ENCODE measurements at places on chromosomes 1 and 21.
A peak's percentile ranks its signal among the peaks of the same experiment; 100 is the strongest.

DNA sequence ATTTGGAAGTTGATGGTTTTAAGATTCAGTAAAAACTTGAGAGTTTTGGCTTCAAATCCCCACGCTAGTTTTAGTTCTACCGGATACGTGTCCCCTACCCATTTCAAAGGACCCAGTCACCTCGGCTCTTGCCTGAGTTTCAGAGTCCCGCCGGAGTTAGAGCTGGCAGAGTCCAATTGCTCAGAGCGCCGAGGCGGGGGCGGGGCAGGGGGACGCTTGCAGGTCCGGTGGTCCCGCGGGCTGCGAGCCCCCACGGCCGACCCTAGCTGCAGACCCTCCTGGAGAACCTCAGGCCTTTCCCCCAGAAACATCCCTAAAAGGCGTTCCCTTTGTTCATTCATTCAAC lies 765 bp upstream of the VPS45 start:
- DNase-seq = peak; percentile 9

DNA sequence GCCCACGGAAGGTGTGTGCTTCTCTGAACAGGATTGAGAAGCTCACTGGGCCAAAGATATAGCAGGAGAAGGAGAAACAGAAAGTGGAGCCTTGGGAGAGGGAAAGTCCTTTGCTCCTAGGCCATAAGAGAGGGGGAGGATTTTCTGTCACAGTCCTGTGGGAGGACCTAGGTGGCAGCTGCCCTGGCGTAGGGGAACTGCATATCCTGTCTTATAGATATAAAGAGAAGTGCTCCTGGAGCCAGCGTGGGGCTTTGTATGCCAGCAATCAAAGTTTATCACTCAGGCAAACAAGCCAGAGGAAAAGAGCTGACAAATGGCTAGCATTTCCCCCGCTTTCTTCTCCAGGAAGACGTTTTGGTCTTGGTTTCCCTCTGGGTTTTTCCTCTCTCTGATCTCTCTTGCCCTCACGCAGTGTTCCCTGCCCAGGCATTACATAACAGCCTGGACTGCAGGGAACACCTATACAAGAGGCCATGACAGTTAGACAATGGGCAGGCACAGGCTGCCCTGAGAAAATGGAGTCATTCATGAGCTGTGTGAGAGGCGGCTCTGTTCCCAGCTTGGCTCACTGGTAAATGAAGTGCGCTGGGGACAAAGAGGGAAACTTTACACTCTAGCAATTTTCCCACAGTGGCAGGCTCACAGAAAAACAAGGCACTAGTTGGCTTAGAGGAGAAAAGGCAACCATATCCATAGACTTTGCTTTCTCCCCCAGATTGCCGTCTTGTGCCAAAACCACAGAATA lies 52.5 kb upstream of the ZNF648 start:
- no peak for DNase-seq

GRCh38 chr21:42737951-42738590 lies 84.7 kb downstream of the PDE9A start:
- DNase-seq = no peak

DNA sequence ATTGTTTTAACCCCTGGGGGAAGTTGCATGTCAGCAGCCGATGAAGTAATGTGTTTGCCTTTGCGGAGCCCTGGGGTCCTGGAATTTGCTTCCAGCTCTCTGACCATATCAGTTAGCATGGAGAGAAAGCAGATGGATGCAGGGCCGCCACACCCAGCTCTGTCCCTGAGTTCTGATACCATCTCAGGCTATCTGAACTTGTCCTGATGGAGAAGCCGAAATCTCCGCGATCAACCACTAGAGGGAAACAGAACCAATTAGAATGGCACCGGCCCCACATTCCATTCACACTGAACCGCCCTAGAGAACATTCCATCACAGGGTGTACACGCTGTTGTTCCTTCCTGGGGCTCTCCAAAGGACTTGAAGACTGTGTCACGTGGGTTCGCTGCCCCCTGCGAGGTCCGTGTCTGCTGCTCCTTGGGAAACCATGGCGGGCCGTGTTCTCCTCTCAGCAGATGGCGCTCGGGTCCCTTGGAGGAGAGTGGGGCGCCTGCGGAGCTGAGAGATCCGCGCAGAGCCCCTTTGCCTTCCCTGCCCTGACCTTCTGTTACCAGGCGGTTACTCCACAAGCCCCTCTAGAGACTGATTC lies 75.4 kb downstream of the ABCA4 start:
- DNase-seq = peak; percentile 11

- no peak for DNase-seq
Observed at GRCh38 chr1:47174656-47175020, 15.2 kb downstream of the PDZK1IP1 start.

GRCh38 chr21:39115576-39116235 lies 67.5 kb downstream of the PSMG1 start:
- no peak for DNase-seq

DNA sequence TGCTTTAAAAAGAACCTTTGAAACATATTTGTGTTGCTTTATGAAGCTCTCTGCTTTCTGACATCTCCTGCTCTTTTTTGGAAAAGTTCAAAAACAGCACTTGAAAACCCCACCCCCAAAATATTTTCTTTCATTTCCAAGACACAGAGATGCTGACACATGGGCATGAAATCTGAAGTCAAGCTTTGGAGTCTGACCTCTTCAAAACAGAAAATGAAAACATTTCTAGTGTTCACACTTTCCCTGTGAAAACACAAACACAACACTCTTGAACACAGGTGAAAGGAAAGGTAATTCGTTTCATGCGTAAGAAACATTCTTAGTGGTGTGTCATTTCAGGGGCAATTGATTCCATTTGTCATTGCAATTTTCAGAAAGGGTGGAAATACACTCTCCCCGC lies 10.8 kb downstream of the NGF start:
- DNase-seq = no peak

GRCh38 chr1:98360864-98361263 lies 300.7 kb upstream of the SNX7 start:
- DNase-seq = no peak

DNA sequence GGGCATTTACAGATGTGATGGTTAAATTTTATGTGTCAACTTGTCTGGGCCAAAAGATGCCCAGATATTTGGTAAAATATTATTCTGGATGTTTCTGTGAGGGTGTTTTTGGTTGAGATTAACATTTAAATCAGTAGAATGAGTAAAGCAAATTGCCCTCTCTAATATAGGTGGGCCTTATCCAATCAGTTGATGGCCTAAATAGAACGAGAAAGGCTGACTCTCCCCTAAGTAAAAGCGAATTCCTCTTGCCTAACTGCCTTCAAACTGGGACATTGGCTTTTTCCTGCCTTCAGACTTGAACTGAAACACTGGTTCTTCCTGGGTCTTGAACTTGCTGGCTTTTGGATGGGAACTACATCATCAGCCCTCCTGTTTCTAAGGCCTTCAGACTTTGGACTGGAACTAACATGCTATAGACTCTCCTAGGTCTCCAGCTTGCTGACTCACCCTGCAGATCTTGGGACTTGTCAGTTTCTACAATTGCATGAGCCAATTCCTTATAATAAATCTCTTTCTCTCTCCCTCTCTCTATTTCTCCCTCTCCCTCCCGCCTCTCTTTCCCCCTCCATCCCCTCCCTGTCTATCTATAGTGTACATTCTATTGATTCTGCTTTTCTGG lies 10.2 kb upstream of the NAV1 start:
- no peak for DNase-seq

DNA sequence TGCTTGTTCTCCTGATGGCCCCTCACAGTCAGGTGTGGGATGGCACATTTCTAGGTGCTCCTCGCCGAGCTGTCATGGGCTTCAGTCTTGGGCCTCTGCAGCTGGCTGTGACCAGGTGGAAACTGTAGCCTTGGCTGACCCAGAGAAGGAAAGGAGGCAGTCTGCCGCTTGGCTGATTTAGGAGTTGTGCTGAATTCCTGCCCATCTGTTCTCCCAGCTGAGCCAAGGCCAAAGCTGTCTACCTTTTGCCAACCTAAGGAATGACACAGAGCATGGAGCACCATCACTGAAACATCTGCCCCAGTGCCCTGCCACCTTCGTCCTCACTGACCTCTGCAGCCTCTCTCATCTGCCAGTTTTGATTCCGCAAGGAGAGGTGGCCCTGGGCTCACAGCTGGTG lies 27.9 kb downstream of the UTP25 start:
- DNase-seq = no peak

- no peak for DNase-seq
Observed at GRCh38 chr1:230122366-230123279, 55.6 kb downstream of the GALNT2 start.

DNA sequence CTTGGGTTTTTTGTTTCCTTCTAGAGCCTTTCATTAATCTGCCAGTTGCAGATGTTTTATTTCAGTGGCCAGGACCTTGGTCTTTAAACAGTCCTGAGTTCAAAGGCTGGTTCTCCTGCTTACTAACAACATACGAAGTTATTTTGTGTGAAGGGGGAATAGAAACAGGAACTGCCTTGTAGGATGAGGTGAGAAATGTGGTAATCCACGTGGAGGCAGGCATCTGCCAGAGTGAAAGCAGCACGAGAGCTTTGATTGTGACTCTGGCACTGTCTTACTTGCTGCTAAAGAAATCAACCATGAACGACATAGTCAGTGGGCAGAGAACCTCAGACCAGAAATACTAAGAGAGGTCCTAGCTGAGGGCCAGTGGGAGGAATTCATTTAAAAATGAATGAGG lies 30.4 kb downstream of the TMEM63A start:
- no peak for DNase-seq

GRCh38 chr1:94919241-94920030 lies 7.5 kb downstream of the CNN3 start:
- DNase-seq = no peak

- DNase-seq = no peak
Observed at GRCh38 chr1:176364236-176364905, 98.6 kb upstream of the PAPPA2 start.

DNA sequence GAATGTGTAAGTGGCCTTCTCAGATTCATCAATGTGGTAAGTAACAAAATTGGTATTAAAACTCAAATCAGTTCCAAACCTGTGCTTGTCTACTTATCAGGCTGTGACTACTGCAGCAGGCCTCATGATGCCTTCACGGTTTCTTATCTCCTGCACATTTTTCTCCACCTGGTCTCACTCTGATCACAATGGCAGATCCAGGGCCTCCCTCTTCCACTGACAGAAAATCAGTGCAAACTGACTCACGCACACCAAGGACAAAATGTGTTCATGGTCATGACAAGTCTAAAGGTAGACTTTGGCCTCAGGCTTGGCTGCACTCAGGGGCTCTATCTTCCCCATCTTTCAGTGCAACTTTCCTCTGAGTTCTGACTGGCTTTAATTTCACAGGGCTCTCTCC lies 56.7 kb upstream of the ATP1A1 start:
- DNase-seq = no peak

DNA sequence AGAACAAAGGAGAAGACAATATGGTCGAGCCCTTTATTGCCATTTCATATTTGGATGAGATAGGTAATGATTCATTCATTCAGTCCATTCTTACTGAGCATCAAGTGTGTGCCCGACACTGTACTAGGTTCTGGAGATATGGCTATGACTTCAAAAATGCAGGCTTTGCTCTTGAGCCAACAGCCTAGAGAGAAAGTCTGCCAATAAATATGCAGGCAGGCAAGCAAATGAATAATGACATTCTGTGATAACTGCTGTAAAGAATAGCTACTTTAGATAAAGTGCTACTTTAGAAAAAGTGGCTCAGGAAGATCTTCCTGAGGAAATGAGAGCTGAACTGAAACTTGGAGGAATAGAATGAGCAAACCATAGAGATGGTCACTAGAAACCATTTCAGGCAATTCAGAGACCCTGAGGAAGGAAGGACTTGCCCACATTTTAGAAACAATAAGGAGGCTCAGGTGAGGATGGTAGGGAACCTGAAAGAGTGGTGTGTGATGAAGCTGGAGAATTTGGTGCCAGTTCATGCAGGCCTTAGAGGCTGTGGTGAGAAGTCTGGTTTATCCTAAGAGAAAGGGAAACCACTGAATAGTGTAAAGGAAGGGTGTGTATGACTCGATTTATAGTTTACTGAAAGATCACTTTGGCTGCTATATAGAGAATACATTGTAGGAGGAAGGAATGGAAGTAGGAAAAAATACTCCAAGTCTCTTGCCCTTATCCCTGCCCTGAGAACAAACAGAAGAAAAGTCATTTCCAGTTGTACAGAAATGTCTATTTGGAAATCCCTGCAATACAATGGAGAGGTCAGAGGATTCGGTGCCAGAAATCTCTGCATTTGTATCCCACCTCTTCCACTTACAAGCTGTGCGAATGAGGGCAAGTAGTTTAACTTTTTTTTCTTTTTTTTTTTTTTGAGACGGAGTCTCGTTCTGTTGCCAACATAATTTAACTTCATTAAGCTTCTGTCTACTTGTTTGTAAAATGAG lies 167.9 kb downstream of the VPS13D start:
- no peak for DNase-seq

- no peak for DNase-seq
Observed at GRCh38 chr1:159598196-159598595, 10.6 kb downstream of the APCS start.

GRCh38 chr1:183173828-183174227 lies 12.2 kb upstream of the LAMC2 start:
- DNase-seq = no peak

- no peak for DNase-seq
Observed at GRCh38 chr1:107593501-107594209, 371.3 kb downstream of the VAV3 start.

DNA sequence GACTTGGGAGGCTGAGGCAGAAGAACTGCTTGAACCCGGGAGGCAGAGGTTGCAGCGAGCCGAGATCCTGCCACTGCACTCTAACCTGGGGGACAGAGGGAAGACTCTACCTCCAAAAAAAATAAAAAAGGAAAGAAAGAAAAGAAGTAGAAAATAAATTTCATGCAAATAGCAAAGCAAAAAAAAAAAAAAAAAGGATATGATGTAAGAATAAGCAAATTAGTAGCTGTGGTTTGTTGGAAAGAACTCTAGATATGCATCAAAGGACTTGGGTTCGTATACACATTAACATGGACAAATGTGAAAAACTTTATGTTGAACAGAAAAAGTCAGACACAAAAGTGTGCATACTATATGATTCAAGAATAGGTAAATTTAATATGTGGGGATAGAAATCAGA lies 11.9 kb downstream of the WASF2 start:
- DNase-seq = no peak

DNA sequence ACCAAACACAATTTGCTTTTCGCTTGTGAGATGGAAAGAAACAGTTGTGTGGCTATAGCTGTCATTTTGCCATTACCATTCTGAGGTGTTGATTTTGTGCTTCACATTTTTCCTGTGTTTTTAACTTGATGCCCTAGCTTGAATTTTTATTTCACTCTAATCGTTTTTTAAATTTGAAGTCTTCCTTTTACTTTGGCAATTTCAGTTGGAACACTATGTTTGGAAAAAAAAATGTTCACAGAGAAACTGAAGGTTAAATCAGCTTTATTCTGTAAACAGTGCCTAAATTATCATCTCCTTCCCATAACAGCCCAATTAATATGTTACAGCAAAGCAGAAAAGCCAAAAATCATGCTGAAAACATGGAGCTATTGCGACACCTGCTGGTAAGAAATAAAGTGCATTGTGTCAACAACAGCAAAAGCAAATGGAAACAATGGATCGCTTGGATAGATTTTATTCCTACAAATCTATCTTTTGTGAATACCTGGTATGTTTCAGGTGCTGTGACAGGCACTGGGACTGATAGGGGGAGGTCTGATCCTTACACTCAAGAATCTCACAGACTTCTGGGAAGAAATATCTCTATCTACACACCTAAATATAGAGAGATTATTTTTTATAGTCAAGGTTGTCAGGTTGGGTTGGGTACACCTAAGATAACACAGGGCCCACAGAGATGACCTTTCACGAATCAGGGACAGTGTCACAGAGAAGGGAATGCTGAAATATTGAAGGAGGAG lies 16.2 kb upstream of the ERICH3 start:
- peak; percentile 21 for DNase-seq

All from stimulated activated CD4-positive, alpha-beta T cell treated with anti-CD3 and anti-CD28 coated beads, Interleukin-1b, Interleukin-23, amount 100 ng/mL, for 4 hours (primary cell).